ENCODE measurements at places on chromosomes 2 and 18.

GRCh38 chr2:181910028-181910831, 18.7 kb downstream of the ITPRID2 start:
- no peak for DNase-seq

DNA sequence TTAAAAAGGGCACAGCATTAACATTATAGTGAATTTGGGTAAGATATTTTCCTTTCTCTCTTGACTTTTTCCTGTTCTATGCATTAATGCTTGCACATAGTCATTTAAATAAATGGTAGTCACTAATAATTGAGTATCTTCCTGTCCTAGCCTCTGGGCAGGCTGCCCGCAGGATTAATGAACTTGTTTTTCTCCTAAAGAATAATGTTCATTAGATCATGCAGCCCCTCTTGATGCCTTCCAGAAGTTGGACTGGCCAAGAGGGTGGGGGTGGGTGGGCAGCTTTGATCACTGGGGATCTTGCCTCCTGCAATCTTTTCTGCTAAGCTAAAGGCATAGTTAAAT, 514.5 kb upstream of the CDH2 start:
- peak; percentile 39 for DNase-seq

DNA sequence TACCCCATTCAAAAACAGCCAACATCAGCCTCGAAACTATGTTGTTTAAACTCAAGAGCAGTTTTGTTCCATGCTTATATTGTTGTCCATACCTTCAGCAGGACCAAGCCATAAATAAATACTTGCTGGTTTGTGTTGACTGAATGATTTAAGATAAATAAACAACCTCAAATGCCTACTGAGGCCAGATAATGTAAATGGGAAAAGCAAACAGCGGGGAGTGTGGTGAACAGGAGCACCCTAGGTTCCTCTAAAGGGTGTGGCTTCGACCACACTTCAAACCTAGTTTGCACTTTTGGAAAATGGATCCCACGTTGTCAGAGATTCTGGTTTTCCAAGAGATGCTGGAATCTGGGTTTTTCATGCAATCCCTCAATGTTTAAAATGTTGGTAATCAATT, 1.7 kb upstream of the PMAIP1 start:
- DNase-seq, result no peak

DNA sequence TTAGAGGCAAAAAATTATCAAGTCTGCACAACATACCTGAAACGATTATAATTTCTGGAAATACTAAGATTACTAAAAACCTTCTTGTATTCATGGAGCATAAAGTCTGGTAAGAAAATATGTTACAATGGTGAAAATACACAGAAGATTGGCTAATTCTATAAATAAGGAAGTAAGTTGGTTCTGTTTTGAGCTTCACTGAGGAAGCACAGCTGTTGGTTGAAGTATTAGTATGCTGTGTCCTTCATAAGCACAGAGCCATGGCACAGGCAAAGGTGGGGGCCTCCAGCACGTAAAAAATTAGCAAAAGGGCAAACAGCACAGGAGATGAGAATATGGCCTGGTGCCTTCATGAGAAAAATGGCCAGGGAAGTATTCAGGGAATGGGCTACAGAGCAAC, 40.4 kb upstream of the ANKRD62 start:
- no peak for DNase-seq

GRCh38 chr2:170576296-170576695, 138.8 kb upstream of the SP5 start:
- DNase-seq, result no peak

Measured in astrocyte of the spinal cord (primary cell).